ENCODE measurements at places on chromosomes 1 and 21.

- no peak for DNase-seq
Observed at GRCh38 chr1:109877317-109877771, 33.3 kb upstream of the CSF1 start.

DNA sequence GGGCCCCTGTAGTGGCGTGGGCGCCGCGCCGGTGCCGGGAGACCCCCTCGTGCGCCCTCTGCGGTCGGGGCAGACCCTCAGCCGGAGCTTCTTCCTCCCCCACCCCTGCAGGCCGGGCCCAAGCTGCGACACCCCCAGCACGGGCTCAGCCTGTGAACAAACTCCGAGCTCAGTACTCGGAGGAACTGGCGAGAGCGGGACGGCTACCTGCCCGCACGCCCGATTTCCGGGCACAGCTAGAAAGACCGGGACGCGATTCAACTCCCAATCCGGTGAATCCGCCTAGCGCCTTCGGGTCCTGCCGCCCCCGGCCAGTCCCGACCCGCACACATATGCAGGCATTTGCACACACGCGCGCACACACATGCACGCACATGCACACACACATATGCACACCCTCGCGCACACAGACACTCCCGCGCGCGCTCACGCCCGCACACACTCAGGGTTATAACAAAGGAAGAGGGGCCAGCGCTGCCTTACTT is 580 bp upstream of the BLACAT1 start:
- no peak for DNase-seq

GRCh38 chr1:234218078-234218477 is 155.2 kb upstream of the COA6 start:
- DNase-seq: no peak

GRCh38 chr1:65049941-65050713 is 83.8 kb upstream of the JAK1 start:
- no peak for DNase-seq

DNA sequence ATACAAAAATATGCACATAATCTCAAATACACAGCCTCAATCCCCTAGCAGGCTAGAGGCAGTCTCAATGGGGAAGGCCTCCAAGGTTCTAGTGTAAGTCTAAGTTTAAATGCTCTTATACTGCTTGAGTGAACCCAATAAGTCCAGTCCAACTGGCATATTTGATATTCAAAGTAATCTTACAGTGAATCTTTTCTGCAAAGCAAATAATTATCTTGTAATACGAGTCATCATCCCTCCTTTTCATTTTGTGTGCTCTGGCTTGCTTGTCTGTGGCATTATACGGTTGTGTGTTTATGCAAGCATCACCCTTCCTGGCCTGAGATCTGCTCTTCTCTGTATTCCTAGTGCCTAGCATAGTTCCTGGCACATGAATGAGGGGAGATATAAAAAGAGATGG is 166.9 kb upstream of the HMGB4 start:
- DNase-seq: no peak

GRCh38 chr1:119547805-119548204 is 40.8 kb downstream of the HSD3B1 start:
- DNase-seq: no peak

DNA sequence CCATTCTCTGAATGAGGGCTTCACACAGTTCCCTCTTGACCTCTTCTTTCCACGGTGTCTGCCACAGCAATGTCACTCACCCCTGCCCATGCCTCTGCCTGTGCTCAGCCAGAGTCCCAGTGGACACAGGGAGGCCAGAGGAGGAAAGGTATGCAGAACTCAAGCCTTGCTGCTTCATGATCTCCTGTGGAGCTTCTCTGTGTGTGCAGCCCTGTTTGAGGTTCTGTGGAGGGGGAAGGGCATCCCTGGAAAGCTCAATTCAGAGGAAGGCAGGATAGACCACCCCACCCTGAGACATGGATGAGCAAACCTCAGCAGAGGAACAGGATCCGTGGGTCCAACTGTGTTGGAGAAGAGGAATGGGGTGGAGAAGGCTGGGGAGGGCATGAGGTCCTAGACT is 2.0 kb downstream of the HCN3 start:
- DNase-seq: no peak

GRCh38 chr1:204415351-204415750 is 3.7 kb upstream of the PPP1R15B start:
- no peak for DNase-seq

DNA sequence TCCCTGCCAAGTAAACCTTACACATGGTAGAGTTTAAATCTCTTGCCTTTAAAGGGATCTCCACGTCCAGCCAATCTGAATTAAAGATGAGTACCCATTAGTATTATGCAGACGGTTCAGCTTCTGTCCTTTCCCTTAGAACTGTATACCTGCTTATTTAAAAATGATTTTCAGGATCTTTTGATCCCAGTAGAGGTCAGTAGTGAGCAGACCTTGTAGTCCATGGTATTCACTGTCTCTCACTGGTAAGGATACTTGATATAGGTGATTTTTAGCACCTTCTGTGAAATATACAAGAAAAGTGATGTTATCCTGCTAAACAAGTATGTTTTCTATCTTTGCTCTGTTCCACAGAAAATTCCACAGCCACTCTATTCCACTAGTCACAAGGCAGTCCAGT is 1211.6 kb upstream of the ADGRL4 start:
- DNase-seq: no peak

GRCh38 chr1:42418516-42418915 is 37.3 kb downstream of the ZMYND12 start:
- no peak for DNase-seq

DNA sequence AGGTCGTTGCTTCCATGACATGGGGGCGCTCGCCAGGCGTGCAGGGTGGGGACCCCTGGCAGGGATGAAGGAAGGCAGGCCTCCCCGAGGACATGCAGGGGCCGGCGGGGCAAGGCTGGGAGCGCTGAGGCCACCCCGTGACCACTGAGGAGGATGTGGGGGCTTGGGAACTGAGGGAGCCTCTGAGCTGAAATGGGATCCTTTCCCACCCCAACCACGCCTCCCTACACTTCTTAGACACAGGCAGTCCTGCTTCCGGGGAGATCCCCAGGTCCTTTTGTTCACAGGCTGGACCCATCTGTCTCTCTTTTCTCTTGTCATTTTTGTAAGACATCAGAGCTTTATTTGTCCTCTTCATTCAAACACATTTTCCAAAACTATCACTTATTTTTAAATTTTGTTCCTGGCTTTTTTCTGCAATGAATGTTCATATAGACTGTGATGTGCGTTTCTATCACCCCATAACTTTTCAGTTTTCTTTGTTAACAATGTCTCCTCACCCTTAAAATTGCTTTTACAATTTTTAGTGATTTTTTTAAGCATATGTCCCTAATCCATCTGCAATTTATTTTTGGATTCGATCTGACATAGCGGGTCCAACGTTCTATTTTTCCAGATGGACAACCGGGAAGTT is 156.7 kb upstream of the BACE2 start:
- no peak for DNase-seq

DNA sequence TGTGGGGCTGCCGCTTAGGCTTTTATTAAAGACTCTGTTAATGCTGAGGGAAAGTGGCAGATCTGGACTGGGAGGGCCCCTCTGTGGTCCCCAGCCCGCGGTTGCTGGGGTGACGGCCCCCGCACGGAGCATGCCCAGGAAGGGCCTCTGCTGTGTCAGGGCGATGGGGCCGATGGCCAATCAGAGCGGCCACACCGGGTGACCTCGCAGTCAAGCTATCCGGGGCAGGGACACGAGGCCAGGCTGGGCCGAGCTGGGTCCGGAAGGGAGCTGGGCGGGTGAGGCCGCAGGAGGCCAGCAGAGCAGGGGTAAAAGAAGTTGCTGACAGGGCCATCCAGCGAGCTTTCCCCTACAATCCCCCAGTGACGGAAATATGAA is 145.1 kb downstream of the CASZ1 start:
- DNase-seq: no peak

GRCh38 chr1:20076710-20077461 is 6.9 kb downstream of the PLA2G5 start:
- no peak for DNase-seq

DNA sequence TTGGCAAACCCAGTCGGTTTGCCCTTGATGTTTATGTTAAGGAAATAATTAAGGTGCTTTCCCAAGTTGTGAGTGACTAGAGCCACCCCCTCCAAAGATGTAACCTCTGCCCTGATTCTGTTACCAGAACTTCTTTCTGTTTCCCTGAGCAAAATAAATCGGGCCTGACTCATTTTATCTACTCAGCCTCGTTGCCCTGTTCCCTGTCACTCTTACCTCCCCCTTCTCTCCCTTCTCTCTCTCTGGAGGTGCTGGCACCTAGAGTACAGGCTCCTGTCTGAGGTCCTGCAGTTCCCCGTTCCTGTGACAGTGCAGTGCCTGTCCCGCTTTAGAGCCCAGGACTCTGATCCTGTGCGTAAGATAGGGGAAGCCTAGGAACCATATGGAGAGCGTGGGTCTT is 35.4 kb downstream of the CXADR start:
- DNase-seq: no peak
